GM13977 (cell line): ENCODE measurements at places on chromosomes 11 and 22.
A peak's percentile ranks its signal among the peaks of the same experiment; 100 is the strongest.

DNA sequence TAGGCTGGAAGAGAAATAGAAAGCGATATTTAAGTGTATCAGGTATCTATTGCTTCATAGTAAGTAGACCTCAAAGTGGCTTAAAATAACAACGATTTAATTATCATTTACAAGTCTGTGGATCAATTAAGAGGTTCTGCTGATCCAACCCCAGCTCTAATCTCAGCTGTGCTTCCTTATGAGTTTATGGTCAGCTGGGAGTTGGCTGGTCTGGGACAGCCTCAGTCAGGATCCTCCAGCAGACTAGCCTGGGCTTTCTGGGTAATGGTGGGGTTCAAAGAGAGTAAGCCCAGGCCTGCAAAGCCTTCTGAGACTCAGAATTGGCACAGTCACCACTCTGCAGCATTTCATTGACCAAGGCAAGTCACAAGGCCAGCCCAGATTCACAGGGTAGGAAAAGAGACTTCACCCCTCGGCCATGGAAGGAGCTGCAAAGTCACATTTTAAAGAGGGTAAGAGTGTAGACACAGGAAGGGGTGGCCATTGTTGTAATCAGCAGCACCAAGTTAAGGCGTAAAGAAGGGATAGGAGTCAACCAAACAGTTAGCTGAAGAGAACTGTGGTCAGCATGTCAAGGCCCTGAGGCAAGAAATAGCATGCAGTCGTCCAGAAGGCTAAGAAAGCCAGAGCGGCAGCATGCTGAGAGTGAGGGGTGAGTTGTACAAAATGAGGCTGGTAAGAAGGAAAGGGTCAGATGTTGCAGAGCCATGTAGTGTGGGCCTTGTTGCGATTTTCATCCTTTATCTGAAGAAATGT is 168.2 kb downstream of the ETS1 start:
- DNase-seq, result no peak

DNA sequence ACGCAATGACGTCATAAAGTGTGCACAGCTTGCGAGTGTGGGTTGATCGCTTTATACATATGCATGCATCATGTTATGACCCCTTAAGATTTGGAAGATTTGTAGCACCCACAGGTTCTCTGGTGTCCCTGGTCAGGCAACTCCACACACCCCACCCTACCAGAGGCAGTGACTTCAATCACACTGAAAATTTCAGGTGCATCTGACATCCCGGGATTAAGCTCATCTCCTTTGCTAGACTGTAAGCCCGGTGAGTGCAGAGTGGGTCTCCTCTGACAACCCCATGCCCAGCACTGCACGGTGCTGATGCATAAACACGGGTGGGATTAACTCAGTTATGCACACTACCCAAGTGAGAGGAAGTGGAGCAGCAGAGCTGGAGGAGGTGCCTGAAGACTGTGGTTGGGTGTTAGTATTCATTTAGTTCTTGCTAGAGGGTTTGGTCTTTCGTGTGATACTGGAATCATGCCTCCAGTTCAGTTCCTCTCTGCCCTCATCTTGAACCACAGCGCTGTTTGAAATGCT is 6.5 kb downstream of the ARSA start:
- DNase-seq, result peak; percentile 60

GRCh38 chr22:21623648-21623970 is 6.2 kb downstream of the YDJC start:
- DNase-seq, result no peak

DNA sequence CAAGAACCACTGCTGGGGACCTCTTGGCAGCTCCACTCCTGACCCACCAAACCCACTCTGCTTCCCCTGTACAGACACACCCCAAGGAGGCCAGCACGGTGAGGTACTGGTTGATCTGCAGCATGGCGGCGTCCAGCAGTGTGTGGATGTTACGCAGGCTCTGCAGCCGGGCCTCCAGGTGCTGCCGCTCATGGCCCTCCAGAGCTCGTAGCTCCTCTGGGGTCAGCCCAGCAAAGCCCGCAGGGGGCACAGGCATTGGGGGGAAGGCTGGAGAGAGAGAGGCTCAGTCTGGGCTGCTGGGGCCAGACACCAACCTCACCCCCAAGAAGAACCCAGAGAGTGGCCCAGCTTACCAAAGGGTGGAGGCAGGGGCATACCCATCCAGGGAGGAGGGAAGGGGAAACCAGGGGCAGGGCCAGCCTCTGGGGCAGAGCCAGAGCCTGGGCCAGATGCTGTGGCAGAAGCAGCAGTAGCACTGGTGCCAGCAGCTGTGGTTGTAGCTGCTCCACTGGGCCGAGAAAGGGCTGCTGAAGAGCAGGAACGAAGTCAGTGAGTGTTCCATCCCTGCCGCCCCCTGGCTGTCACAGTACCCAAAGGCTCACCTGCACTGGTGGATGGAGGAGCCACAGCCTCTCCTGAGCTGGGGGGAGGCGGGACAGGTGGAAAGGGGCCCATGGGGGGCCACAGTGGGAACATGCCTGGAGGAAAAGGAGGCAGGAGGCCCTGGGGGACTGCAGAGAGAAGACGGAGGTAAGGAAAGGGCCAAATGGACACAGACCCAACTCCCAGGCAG is 4.5 kb downstream of the SYVN1 start:
- no peak for DNase-seq

- peak; percentile 59 for DNase-seq
Measured at GRCh38 chr11:120344302-120345004, 8.2 kb downstream of the ARHGEF12 start.

DNA sequence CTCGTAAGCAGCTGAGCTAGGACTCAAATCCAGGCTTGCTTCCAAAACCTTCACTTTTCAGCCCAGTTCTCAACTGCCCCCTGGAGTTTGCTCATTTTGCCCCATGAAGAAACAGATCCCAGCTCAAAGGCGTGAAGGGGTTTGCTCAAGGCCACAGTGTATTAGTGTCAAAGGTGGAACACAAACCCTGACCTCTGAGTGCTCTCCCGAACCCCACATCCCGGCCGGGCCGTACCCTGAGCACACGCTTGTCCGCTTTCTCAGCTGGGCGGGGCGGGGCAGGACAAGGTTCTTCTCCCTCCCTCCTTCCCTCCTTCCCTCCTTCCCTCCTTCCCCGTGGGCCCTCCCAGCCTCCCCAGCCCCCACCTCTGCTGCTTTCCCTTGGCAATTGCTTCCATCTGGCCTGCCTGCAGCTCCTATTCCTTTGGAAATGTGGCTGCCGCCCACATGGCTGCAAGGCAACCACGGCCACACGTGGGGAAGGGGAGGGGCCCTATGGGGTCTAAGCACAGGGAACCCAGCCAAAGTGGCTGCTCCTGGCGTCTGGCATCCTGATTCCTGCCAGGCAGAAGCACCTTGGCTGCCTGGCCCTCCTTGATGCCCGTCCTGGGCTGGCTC is 4.1 kb downstream of the ST3GAL4 start:
- DNase-seq, result no peak
